ENCODE measurements at places on chromosomes 6 and 20. TPM values are rescaled to one million over a fixed set of nuclear protein-coding genes. Genes with fewer than 3 reads are reported as not detected.

The CLPSL2 gene
- not detected for polyA plus RNA-seq

The MUC22 gene
- 0.21 TPM for polyA plus RNA-seq

GRCh38 chr6:169445661-169446581, 192.3 kb upstream of the THBS2 start:
- no peak for DNase-seq

GRCh38 chr20:58286729-58287128, 22.8 kb upstream of the RAB22A start:
- DNase-seq: no peak

Data from testis (tissue), 5 donors.